ENCODE measurements at places on chromosomes 2 and 18.

GRCh38 chr18:58025733-58026132, 18.3 kb upstream of the NEDD4L start:
- no peak for DNase-seq

GRCh38 chr2:98771721-98772524, 41.0 kb upstream of the MGAT4A start:
- peak; percentile 62 for DNase-seq

GRCh38 chr2:72745679-72746368, 80.0 kb downstream of the EXOC6B start:
- no peak for DNase-seq

GRCh38 chr2:192657362-192657761, 462.6 kb upstream of the TMEFF2 start:
- DNase-seq: no peak

GRCh38 chr2:203894262-203894661, 26.7 kb downstream of the CTLA4 start:
- no peak for DNase-seq

- DNase-seq: no peak
These were observed 84.1 kb downstream of the CELF4 start for GRCh38 chr18:37481491-37481890.

- no peak for DNase-seq
These were observed 270.2 kb downstream of the EN1 start for GRCh38 chr2:118577202-118577601.

DNA sequence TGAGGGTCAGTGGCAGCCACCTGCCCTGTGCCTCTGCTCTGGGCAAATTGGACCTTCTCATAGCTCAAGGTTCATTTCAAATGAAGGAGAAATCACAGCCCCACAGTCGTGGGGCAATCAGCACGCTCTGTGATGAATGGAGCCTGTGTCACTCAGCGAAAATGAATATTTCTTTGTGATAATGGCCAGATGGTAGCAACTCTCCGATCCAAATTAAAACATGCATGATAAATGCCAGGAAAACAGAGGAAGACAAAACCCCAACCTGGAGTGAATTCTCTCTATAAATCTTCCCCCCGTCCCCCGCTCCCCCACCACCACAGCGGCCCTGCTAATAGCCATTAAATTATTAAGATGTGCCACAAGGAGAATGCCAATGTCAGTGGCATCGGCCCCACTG, 258.4 kb downstream of the CELF4 start:
- no peak for DNase-seq

- DNase-seq: no peak
These were observed 15.6 kb upstream of the OTOF start for GRCh38 chr2:26493566-26493965.

DNA sequence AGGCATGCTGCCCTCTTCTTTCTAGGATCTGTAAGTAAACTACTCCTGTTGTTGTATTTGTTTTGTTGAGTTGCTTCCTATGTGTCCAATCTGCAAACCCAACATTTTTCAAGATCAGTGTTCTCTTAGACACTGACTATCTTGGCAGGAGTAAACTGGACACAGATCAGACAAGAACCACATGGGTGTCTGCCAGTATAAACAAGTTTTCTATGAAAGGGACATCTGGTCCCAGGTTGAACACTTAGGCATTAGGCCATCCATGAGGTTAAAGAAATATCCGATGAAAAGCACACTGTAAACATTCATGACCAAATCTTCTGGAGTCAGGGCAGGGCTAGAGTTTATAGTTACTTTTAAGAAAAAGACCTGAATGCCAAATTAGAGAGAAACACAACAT, 441.8 kb downstream of the NYAP2 start:
- no peak for DNase-seq

GRCh38 chr2:207505171-207505570, 24.6 kb upstream of the CREB1 start:
- no peak for DNase-seq

- DNase-seq: no peak
These were observed 18.3 kb upstream of the ANKRD53 start for GRCh38 chr2:70959851-70960832.

DNA sequence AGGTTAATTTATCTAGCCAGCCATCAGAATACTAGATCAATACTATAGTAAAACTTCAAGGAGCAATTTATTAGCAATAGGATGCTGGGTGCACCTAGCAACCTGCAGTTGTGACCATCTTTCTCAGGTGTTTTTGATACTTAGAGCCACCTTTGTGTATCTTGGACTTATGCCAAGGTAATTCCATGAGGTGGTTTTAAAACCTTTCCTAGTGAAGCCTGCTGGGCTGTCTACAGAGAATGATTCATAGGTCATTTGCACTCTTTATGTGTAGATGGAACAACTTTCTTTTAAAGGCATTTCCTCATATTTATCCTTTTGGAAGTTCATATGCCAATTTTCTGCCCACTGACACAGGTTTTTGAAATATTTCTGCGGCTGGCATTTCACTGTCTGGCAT, 1030.1 kb upstream of the POU3F3 start:
- DNase-seq: no peak

DNA sequence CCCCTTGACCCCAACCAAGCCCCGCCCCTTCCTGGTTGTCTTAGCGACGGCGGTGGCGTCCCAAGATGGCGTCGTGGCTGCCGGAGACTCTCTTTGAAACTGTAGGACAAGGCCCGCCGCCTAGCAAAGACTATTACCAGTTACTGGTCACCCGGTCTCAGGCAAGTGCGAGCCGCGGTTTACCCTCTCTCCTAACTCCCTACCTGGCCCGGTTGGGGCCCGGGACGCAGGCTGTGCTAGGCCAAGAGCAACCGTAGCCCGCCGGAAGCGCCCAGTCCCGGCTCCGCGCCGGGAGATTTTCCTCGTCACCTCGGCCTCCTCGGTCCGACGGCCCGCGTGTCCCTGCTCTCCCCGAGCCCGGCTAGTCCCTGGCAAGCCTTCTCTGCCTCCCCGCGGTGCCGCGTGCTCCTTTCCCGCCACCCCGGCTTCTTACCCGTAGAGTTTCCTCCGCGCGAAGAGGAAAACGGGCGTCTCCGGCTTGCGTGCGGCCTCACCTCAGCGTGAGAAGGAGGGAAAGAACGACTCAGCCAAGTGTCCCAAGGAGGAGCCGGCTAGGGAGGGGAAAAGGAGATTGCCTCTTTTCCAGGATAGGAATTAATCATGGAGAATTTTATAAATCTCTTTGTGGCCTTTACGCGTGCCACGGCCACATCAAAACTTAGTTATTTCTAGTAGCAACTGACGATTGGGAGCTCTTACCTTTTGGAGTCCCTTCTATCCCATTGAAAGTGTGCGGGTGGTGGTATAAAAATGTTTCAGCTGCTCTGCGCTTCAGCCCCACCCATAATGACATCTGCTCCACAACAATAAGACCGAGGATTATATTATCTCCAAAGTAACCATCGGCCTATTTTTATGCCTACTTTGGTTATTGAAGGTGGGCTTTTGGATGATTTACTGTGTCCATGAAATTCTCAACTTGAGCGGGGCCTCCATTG, at the start of gene FBXO36:
Gene FBXO36 (plus strand): TSS at position 55 of the 938 bp plus-strand sequence. CDS start 11 bp downstream, at position 66.
- DNase-seq: peak; percentile 87

DNA sequence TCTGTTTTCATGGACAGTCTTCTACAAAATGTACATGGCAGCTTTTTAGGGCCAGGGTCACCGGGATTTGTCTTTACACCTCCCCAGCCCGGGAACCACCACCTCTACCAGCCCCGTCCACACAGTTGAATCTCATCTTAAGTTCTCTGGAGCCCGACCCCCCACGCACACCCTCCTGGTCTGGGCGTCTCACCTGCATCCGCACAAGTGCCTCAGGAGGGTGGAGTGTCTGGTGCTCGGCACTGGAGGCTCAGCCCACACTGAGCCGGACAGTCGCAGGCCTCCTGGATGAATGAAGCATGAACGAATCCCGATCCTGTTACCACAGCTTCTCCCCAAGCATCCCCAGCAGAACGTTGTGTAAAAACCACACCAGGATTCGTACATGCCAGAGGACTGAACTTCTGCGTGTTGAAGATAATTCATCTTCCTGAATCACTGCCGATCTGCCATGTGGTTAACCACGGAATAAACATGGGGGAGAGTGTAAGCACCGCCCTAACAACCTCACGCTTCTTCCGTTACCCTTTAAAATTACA, 162.0 kb downstream of the RTP5 start:
- DNase-seq: peak; percentile 14

DNA sequence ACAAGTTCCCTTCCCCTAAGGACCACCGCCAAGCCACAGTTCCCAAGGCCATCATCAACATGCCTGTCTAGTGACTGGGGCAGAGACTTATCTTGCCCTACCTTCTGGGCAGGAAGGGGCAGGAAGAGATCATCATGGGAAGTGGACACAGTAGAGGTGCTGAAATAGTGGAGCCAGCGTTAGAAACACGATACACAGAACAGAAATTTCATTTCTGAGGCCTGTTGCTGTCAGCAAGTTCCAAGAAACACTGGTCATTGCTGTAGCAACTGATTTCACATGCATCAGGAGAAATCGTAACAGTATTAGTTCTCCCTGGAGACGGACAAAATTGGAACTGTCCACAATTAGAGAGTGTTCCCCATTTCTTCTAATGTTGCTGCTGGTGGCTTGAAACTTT, 83.0 kb downstream of the COLEC12 start:
- no peak for DNase-seq

- no peak for DNase-seq
These were observed 71.4 kb downstream of the NAB1 start for GRCh38 chr2:190720276-190720675.

DNA sequence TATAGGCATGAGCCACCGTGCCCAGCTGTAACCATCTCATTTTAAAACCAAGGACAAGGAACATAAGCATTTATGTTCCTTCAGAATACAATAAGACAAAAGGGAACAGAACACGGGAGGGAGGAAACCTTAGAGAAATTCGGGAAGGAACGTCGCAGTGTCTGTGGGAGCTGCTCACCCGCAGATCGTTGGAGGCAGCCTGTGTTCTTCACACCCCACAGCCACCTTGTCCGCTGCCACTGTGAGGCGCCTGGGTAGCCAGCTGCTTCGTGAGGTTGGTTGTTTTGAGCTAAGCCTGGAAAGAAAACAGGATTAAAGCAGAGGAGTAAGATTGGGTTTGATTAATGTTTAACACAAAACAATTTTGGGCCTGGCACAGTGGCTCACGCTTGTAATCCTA, 250.0 kb downstream of the FHOD3 start:
- DNase-seq: no peak
